ENCODE measurements at places on chromosomes 4 and X.

- no peak overlapping the region for H3K4me3 ChIP-seq
- H3K27ac ChIP-seq = no peak overlapping the region
- H3K36me3 ChIP-seq = no peaks in the 10 kb centered on the region
These were observed 38.9 kb upstream of the MAP9 start for GRCh38 chr4:155415662-155416061.

GRCh38 chr4:87232216-87232615, 11.8 kb upstream of the KLHL8 start:
- no peak overlapping the region for H3K27ac ChIP-seq
- H3K36me3 ChIP-seq = no peaks in the 10 kb centered on the region
- H3K4me3 ChIP-seq = no peak overlapping the region
- no peaks in the 10 kb centered on the region for H3K27me3 ChIP-seq
- no peaks in the 10 kb centered on the region for H3K4me1 ChIP-seq

DNA sequence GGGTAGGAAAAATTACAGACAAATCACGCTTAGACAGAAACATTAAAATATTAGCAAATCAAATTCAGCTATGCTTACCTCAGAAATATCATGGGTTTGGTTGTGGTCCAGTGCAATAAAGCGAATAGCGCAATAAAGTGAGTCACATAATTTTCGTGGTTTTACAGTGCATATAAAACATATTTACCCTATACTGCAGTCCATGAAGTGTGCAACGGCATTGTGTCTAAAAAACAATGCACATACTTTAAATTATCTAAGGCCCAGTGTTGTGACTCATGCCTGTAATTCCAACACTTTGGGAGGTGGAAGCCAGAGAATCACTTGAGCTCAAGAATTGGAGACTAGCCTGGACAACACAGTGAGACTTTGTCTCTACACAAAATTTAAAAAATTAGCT, 195.7 kb upstream of the IL1RAPL1 start:
- H3K4me1 ChIP-seq = no peaks in the 10 kb centered on the region
- H3K36me3 ChIP-seq = no peaks in the 10 kb centered on the region
- no peaks in the 10 kb centered on the region for H3K27me3 ChIP-seq
- no peak for DNase-seq
- H3K4me3 ChIP-seq = no peak overlapping the region
- H3K27ac ChIP-seq = no peak overlapping the region

DNA sequence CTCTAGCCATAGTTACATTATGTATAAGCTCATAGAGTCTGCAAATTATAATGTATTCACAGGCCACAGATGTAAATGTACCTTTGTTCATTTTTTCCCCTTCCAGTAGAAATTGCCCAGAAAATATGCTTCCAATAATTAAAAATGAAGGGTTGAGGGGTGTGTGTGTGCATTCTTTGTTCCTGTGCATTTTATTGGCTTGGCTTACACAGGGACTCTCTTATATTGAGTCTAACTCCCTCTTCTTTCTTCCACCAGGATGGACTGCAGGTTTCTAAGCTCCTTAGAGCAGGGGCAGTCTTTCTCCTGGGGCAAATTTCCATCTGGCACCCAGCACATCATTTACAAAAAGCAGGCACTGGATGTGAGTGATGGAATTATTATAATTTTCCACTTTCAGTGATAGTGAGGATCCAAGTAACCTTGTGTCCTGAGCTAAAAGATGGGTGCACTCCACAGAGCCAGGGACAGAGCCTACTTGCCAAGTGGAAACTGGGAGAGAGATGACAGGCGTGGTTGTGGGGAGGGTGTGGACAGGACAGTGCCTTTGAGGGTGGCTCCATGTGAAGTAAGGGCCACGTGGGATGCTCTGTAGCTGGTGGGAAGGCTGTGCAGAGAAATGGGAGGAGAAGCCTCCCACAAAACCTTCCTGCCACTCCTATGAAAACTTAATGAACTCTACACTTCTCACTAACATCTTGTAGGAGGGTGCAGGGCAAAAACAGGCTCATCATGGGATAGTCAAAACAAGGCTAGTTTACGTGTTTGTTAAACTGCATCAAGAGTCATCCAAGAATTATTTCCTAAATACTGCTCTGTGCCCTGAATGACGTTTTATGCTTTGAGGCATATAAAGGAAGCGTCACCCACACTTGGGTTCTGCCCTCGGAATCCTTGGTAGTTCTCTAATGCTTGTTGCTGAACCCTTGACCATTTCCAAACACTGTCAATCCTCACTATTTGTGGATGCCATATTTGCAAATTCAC, 16.0 kb downstream of the IGFBP7 start:
- peaks cover 4% of the 10 kb centered on the region for H3K4me1 ChIP-seq
- no peak overlapping the region for H3K4me3 ChIP-seq
- H3K27ac ChIP-seq = no peak overlapping the region
- no peak for DNase-seq

- no peak overlapping the region for H3K27ac ChIP-seq
- H3K27me3 ChIP-seq = no peaks in the 10 kb centered on the region
- H3K4me3 ChIP-seq = no peak overlapping the region
- no peaks in the 10 kb centered on the region for H3K36me3 ChIP-seq
These were observed 8.3 kb downstream of the NAP1L2 start for GRCh38 chrX:73206366-73206765.

DNA sequence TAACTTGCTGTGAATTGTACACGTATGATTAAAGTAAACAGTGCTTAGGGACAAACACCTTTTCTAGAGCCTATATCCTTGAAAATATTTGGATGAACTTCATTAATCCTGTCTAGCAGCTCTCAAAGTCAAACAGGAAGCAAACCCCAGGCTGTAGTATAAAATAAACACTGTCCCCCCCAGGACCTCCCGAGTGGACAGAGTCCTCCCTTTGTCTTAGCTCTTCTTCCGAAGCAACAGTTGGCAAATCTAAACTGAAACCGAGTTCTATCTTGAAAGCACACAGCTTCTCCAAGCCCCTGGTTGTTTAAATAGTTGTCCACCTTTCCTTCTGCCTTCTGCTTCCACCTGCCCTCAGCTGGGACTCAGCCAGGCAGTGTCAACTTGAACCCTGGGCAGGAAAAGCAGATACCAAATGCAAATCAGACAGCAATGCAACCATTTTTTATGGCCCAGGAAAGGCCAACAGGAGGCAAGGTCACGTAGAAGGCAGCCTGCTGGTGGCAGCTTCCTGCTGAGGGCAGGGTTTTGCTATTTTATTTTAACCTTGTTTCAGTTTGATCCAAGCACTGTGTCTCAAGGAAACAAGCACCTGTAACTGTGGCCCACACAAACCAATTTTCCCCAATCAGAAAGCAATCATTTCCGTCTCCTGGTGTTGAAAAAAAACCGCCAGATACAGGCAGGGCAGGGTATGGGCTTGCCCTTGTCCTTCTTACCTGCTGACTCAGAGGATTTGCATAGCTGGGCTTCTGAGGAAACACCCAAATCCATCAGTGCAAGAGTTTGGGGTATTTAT, 110.3 kb upstream of the KIT start:
- no peak overlapping the region for H3K27ac ChIP-seq
- no peak for DNase-seq
- H3K36me3 ChIP-seq = no peaks in the 10 kb centered on the region

GRCh38 chrX:17579026-17579425, 158.3 kb upstream of the SCML1 start:
- H3K4me1 ChIP-seq = peaks cover 3% of the 10 kb centered on the region
- H3K27me3 ChIP-seq = no peaks in the 10 kb centered on the region
- H3K27ac ChIP-seq = no peak overlapping the region
- no peak for DNase-seq
- no peak overlapping the region for H3K4me3 ChIP-seq

DNA sequence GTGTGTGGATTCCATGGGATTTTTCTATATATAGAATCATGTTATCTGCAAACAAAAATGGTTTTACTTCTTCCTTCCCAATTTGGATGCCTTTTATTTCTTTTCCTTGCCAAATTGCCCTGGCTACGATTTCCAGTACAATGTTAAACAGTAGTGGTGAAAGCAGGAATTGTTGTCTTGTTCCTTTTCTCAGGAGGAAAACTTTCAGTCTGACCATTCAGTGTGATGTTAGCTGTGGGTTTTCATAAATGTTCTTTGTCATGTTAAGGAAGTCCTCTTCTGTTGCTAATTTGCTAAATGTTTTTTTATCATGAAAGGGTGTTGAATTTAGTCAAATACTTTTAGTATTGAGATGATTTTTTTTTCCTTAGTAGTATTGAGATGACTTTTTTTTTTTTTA, 10.9 kb downstream of the SAP30 start:
- H3K4me1 ChIP-seq = peaks cover 17% of the 10 kb centered on the region
- H3K4me3 ChIP-seq = no peak overlapping the region
- no peaks in the 10 kb centered on the region for H3K27me3 ChIP-seq
- no peak overlapping the region for H3K27ac ChIP-seq
- no peak for DNase-seq

DNA sequence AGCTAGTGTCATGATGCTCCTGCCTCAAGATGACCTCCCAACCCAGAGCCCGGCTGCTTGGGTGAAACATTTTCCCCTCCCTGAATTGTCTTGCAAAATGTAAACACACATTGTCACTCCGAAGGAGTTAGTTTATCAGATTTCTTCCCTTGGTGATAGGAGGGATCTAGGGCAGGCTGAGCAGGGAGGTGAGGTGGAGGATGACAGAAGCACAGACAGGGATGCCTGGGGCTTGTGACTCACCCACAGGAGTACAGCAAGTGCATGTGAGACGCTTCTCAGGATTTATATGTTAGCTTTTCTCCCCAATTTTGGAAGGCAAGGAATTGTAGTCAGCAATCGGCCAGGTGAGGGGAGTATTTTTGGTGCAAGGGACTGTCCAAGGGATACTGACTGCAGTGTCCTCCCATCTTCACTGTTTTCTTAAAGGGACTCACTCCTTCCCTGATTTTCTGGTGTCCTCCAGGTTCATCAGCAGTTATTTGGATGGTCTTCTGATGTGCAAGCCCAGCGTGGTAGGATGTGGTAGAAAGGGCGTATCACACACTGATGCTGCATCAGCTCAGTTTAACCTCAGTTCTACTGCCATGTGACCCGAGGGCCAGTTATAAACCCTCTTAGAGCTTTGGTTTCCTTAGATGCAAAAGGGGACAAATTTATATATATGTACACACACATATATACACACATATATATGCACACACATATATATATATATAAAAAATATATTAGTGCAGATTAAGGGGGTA, 46.2 kb upstream of the IGFBP7 start:
- H3K4me3 ChIP-seq = no peak overlapping the region
- H3K27ac ChIP-seq = no peak overlapping the region
- no peaks in the 10 kb centered on the region for H3K36me3 ChIP-seq
- H3K4me1 ChIP-seq = peaks cover 9% of the 10 kb centered on the region
- no peaks in the 10 kb centered on the region for H3K27me3 ChIP-seq

- H3K27me3 ChIP-seq = no peaks in the 10 kb centered on the region
- H3K4me3 ChIP-seq = no peak overlapping the region
- DNase-seq = peak; percentile 84
- no peaks in the 10 kb centered on the region for H3K36me3 ChIP-seq
- H3K27ac ChIP-seq = no peak overlapping the region
These were observed 32.4 kb downstream of the SPANXN4 start for GRCh38 chrX:143058120-143058519.

- DNase-seq = no peak
- no peaks in the 10 kb centered on the region for H3K27me3 ChIP-seq
- H3K36me3 ChIP-seq = peaks cover 5% of the 10 kb centered on the region
- H3K27ac ChIP-seq = no peak overlapping the region
- no peak overlapping the region for H3K4me3 ChIP-seq
These were observed 75.4 kb downstream of the AR start for GRCh38 chrX:67619253-67619652.

DNA sequence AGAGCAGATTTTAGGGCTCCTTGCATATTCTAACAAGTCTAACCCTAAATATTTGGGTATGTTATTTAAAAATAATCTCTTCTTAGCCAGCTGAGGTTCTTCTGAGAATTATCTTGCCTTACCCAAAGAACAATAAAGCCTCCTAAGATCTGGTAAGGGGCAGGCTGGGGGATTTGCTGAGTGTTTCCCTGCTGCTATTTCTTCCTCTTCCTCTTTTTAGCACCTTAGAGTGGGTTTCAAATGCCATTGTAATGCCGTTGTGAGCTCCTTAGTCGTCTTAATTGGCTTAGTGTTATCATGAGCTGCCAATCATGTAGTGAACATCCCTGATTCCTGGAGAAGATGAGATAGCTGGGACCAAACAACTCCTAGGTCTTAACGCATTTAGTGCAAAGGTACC, 15.4 kb downstream of the STOX2 start:
- peaks cover 16% of the 10 kb centered on the region for H3K4me1 ChIP-seq
- no peak overlapping the region for H3K4me3 ChIP-seq
- peak; percentile 55 for DNase-seq
- no peaks in the 10 kb centered on the region for H3K36me3 ChIP-seq
- peaks cover 6% of the 10 kb centered on the region for H3K27me3 ChIP-seq
- H3K27ac ChIP-seq = no peak overlapping the region

DNA sequence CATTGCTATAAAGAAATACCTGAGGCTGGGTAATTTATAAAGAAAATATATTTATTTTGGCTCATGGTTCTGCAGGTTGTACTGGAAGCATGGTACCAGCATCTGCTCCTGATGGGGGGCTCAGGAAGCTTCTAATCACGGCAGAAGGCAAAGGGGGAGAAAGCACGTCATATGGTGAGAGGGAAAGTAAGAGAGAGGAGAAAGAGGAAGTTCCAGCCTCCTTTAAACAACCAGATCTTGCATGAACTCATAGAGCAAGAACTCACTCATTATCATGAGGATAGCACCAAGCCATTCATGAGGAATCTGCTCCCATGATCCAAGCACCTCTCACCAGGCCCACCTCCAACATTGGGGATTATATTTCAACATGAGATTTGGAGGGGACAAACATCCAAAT, 125.0 kb upstream of the GRPR start:
- no peak for DNase-seq
- H3K4me1 ChIP-seq = no peaks in the 10 kb centered on the region
- H3K36me3 ChIP-seq = no peaks in the 10 kb centered on the region
- H3K4me3 ChIP-seq = no peak overlapping the region

DNA sequence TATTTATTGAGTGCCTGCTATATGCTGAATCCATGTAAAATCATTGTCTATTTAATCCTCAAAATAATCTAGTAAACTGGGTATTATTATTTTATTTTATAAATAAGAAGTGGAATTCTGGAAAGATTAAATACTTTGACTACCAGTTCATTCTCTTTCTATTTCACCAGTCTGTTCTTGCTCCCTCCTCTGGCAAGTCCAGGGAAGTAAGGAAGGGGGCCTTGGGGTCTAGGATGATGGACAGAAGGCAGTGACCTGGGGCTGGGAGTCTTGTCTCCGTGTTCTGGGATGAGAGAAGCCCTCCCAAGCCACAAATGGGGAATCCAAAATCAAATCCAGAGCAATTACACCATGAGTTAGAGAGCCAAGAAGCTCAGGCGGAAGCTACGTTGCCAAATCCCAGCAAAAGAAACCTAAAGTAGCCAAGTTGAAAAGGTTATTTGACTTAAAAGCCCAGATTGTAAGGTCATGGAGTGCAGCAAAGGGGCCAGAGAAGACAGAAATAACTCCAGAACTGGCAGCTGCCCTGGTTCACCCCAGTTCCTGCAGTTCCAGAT, 28.3 kb upstream of the PARM1 start:
- no peaks in the 10 kb centered on the region for H3K36me3 ChIP-seq
- H3K27ac ChIP-seq = no peak overlapping the region
- no peaks in the 10 kb centered on the region for H3K27me3 ChIP-seq
- no peak for DNase-seq

- H3K27me3 ChIP-seq = no peaks in the 10 kb centered on the region
- H3K4me3 ChIP-seq = no peak overlapping the region
- no peak for DNase-seq
- H3K36me3 ChIP-seq = no peaks in the 10 kb centered on the region
These were observed 15.3 kb downstream of the TKTL1 start for GRCh38 chrX:154310616-154311536.

GRCh38 chrX:40663880-40664630, 16.7 kb upstream of the CXorf38 start:
- peak; percentile 56 for DNase-seq
- H3K36me3 ChIP-seq = no peaks in the 10 kb centered on the region
- no peaks in the 10 kb centered on the region for H3K27me3 ChIP-seq
- H3K27ac ChIP-seq = no peak overlapping the region

GRCh38 chr4:1021386-1022050, 10.1 kb downstream of the FGFRL1 start:
- DNase-seq = no peak
- peaks cover 27% of the 10 kb centered on the region for H3K4me1 ChIP-seq
- H3K27ac ChIP-seq = no peak overlapping the region
- no peaks in the 10 kb centered on the region for H3K27me3 ChIP-seq
